Stimulated activated naive B cell treated with anti-CD40 and anti-IgM and Interleukin-4, amounts not matched to agents 10 μg/mL and 1 μg/mL and 100 μg/mL, for 72 hours (primary cell): ENCODE measurements at places on chromosomes 2 and 18.

DNA sequence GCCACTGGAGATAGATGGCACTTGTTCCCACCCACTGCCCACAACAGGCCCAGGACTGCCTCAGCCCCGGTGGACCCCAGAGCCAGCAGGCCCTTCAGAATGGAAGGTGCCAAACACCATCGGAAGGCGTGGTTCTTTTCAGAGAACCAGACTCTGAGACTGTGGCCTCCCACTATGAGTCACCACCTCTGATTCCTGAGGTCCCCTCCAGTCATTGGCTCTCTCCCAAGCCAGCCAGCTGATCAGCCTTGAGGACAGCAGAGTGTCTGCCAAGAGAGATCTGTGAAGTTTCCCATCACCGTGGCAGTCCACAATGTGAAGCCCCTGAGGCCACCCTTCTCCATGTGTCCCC is 10.4 kb upstream of the MAP3K2 start:
- no peak for DNase-seq

GRCh38 chr18:1006304-1006703 is 101.6 kb downstream of the ADCYAP1 start:
- no peak for DNase-seq

GRCh38 chr2:86697551-86698104 is 22.5 kb upstream of the RMND5A start:
- no peak for DNase-seq

GRCh38 chr2:55843096-55843993 is 80.2 kb downstream of the EFEMP1 start:
- no peak for DNase-seq

DNA sequence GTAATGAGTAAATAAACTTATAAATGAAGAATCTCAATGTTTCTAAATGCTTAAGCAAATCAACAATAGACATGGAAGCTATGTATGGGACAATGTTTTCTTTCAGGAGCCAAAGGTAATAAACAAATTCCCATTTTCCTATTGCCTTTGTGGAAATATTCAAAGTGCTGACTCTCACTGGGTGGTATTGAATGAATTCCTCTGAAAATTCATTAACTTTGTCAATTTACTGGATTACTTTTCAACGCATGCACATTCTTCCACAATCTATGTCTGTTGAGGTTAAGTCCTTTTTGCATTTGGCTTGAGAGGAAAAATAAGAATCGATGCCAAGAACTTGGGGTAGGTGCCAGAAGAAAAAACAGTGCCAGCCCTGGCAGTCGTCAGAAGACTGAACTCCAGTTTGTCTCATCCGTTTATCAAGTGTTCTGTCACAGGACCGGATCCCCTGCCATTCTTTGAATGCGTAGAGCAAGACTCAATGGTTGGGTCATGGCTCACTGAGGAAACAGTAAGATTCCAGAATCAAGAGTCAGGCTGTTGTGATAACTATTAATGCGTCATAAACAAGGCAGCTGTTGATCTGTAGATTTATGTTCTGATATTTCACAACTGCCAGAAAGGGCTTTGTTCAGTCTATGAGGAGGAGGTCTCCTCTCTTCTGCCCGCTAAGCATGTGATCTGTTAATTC is 133.3 kb downstream of the GFPT1 start:
- DNase-seq: no peak

- no peak for DNase-seq
Measured at GRCh38 chr18:73258375-73259087, 390.7 kb upstream of the NETO1 start.

DNA sequence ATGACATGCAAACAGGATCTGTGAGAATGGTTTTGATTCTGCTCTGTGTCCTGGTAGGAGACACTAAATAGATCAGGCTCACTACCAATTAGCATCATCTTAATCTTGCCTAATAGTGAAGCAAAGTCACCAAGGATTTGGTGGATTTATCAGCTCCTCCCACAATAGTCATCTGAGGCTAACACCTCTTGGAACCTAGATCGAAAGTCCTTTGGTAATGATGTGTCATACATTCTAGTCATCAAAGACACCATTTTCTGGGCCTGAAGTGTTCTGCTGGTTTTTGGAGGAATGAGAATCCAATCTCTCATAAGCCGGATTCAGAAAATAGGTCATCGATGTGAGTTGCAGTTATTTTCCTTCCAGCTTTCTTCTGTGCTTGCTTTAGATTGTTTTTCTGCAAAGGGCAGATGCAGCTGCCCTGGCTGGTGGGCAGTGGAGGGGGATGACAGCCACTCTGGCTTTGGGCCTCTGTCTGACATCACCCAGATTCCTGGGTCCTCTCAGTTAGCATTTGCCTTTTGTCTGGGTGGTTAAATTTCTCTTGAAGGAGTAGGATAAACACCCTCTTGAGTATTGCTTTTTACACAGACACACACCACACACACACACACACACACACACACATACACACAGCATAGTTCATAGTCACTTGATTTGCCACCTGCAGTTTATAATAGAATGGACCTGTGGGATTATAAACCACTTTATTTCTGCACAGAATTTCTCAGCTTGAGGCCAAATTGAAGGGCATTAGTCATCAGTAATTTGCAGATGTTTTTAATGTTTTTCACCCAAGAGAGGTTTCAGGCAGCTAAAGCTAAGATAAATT is at the start of gene MYO3B:
Gene MYO3B, plus strand, starts transcription at position 198 of the 832 bp plus-strand sequence. Its CDS starts 141 bp downstream, at position 339.
- DNase-seq: no peak

DNA sequence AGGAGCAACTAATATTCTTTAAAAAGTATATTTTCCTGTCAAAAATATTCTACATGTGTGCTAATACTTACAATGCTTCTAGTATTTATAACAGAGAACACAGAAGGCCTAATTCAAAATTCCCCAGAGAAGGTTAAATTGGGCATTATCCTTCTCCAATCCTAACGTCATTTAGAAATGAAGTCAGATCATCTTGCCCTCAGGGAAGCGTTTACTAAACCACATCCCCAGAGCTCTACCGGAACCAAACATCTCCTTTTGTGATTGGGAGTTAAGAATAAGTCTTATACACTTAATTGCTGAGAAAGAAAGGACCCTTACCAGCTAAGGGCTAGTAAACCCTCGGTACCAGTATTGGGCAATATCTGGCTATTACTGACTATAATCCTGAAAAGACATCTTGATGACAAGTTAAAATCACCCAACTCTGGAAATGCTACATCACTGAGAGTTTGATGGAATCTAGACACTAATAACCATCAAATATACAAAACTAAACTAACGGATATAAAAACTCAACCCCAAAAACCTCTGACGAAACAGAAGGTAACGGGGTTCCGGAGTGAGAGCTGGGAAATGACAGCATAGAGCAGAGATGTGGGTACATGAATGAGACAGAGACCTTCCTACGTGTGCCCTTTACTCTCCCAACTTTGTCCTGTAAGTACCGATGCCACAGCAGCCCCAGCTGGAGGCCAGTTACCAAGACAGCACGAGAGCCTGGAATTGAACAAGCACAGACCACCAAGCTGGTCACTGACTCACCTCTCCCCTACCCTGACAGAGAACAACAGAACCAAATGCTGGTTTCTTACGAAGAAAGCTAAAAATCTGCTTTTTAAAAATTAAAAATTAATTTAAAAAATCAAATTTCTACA is 35.0 kb downstream of the WDSUB1 start:
- no peak for DNase-seq

DNA sequence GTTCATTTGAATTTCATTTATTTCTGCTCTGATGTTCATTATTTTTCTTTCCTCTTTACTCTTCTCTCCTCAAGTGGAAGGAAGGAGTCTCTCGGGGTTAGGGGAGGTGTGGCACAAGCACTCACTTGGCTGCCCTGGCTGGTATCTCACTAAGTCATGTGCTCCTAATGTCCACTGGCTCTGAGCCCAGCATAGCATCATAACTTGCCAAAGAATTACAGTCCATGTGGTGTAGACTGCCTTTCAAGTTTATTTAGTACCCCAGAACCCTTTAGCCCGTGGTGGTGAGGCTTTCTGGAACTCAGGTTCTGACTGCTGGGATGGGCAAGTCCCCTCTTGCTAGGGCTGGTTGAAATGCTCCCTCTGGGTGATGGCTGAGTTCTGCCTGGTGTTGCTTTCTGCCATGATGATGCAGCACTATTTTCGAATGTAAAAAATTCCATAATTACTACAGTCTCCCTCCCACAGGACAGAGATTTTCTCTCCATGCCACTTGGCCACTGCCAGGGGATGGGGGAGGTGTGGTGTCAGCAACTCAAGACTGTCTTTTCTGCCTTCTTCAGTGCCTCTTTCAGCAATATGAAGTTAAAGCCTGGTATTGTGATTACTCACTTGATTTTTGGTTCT is 22.2 kb downstream of the SPAG16 start:
- DNase-seq: no peak

DNA sequence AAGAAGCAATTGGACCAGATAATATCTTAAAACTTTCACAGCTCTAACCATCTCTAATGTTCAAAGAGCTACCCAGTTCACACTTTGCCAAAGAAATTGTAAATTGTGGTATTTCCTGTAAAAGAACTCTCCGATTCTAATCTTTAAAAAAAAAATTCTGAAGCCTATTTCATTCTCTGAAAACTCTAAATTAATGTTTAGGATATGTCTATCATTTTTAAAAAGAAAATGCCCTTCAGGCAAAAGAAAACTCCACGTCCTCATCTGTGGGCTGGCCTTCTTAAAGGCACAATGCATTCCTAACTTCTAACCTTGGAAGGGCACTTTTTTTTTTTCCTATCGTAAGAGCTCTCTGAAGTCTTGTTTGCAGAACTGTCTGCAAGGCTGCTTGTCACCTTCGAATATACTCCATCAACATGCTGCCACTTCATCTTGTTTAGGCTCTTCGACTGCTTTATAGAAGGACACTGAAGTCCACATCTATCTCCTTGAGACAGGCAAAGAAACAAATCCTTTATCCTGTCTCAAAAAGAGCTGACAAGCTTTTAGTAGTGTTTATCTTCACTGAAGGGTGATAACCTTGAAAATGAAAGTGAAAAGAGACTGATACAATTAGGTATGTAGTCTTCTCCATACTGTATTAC is 124.3 kb upstream of the SLC39A10 start:
- DNase-seq: no peak

DNA sequence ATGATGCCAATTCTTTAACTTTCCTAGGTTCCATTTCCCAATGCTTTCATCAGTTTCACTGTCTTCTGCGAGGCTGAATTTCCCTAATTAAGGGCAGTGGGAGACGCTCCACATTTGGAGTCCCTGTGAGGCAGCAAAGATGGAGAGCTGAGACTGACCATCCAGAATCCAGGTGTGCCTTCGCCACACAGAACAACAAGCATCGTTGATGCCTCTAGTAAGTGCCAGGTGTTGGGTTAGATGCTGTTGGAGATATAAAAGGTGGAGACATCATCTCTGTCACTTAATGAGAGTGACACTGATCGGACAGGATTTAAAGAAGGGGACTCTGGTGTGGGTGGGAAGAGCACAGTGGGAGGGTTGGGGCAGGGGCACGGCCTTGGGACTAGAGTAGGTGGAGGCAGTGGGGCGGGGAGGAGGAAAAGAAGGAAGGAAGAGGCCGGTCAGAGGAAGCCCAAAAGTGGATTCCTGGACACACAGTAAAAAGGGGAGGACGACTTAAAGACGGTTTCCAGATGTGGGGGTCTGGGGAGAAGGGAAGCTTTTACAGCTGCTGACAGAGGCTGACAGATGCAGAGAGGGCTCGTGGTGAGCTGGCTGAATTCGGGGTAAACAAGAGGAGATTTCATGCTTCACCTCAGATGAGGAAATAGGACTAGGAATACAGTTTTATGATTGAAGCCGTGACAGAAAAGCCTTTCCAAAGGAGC is 113.0 kb downstream of the BCL2 start:
- no peak for DNase-seq

- no peak for DNase-seq
Measured at GRCh38 chr18:33745151-33745795, 167.3 kb downstream of the ASXL3 start.

DNA sequence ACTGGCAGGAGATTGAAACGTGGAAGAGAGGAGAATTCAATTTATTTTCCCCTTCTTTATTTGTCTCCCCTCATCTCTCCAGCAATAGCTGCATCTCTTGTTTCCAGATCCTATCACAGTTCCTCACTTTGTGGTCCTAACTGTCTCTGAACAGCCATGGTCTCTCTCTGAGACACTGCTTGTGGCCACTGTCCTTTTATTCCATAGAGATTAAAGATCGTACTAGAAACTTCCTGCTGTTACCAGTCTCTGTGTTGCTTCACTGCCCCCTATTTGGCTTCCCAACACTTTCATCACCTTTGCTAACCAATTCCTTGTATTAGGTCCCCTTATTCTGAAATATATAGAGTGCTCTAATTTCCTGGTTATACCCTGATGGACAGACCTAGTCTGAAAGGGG is 48.9 kb upstream of the CAVIN2 start:
- no peak for DNase-seq

GRCh38 chr2:20542746-20543468 is 96.0 kb downstream of the RHOB start:
- no peak for DNase-seq

DNA sequence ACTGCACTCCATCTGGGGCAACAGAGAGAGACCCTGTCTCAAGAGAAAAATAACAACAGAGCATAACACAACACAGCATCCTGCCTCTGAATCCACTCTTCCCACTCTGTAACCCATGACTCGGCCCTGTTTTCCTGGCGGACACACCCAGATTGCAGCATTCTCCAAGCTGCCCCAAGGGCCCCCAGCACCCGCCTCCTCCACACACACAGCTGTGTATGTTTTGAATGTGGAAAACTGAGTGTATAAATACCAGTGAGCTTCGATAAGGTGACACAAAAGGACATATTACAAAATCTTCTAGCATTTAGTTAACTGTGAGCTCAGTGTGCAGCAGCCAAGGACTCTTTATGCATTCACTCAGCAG is 13.0 kb downstream of the IMPA2 start:
- no peak for DNase-seq

- no peak for DNase-seq
Measured at GRCh38 chr2:241087420-241088268, 14.4 kb downstream of the MTERF4 start.

GRCh38 chr2:3302751-3303582 is 74.7 kb downstream of the EIPR1 start:
- no peak for DNase-seq

DNA sequence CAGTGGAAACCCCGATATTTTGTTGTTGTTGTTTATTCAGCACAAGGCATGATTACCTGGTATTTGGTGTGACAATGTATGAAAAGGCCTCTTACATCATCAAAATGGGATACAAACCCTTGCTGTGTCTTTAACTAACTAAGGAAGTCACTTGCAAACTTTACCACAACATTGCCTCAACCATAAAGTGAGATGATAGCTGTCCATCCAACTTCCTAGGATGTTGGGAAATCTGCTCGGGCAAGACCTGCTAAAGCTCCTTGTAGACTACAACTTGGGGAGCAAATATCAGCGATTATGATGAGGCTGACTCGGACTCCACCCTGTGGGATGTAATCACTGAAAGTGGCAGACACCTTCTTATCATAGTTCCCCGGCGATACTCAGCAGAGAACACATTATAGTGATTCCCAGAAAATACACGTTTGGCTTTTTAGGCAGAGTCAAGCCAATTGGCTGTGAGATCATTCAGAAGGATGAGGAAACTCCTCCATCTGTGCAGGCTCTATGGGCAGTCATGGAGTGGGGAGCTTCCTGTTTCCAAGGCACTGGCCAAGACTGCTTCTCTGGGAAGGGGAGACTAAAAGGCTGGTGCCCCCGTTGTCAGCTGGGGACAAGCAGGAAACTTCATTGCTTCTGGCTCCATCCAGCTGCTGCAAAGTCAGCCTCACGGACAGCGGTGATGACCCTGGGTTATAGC is 289.0 kb downstream of the RNF144A start:
- no peak for DNase-seq

GRCh38 chr2:143974262-143974661 is 545.7 kb downstream of the ZEB2 start:
- DNase-seq: no peak
